ENCODE measurements at places on chromosomes 6 and 20.
A peak's percentile ranks its signal among the peaks of the same experiment; 100 is the strongest.

GRCh38 chr20:50514750-50515149, 4.6 kb downstream of the PTPN1 start:
- no peak for DNase-seq

- no peak for DNase-seq
Measured at GRCh38 chr6:160139420-160139851, 17.8 kb downstream of the SLC22A1 start.

DNA sequence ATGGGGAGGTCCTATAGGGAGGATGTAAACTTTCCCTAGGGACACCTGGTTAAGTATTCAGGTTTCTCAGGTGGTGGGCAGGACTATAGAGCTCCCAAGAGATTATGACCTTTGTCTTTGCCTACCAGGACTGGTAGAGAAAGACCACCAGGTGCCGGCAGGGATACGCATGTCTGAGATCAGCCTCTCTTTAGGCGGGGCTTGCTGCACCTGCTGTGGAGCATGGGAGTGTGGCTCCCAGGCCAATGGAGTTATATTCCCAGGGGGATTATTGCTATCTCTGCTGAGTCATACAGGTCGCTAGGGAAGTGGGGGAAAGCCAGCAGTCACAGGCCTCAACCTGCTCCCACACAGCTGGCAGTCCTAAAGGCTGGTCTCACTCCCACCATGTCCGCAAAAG, 280.5 kb upstream of the MMS22L start:
- DNase-seq, result no peak

GRCh38 chr6:90274451-90275030, 22.1 kb downstream of the BACH2 start:
- DNase-seq, result peak; percentile 14

DNA sequence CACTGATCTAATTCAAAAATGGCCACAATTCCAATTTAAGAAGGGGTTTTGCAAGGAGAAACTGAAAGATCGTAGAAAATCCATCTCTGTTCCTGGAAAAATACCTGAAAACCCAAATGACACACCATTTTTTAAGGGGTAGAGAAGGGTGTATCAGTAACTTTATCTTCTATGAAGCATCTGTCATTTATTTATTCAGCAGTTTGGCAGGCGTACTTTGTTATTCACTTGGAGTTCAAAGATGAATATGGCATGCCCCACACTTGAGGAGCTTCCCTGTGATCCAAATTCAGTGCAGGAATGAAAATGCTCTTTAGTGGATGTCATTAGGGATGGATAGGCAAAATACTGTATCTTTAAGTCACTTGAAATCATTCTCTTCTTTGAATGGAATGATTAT, 7.2 kb downstream of the HINT3 start:
- peak; percentile 29 for DNase-seq

GRCh38 chr20:39264506-39265172, 302.5 kb downstream of the DHX35 start:
- peak; percentile 57 for DNase-seq

GRCh38 chr20:58986968-58987517, 6.0 kb downstream of the NELFCD start:
- no peak for DNase-seq

DNA sequence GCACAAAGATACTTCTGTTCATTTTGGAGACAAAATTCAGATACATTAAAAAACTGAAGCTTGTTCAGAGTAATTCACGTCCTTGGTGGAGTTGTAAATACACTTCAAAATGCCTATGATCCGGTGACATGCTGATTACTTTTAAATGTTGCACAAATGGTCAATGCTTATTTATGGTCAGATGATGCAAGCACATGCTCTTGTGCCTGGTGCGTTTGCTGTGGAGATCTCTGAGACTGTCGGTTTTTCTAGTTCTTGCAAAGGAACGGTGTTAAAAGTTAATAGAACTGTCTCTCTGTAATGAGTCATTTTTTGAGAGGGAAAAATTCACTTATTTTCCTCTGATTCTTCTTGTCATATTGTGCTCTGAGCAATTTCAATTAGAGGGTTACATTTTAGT, 45.2 kb upstream of the EDN3 start:
- DNase-seq, result no peak

GRCh38 chr6:13417431-13417830, 70.0 kb downstream of the GFOD1 start:
- DNase-seq, result no peak

- DNase-seq, result no peak
Measured at GRCh38 chr6:163752446-163752845, 337.9 kb downstream of the QKI start.

DNA sequence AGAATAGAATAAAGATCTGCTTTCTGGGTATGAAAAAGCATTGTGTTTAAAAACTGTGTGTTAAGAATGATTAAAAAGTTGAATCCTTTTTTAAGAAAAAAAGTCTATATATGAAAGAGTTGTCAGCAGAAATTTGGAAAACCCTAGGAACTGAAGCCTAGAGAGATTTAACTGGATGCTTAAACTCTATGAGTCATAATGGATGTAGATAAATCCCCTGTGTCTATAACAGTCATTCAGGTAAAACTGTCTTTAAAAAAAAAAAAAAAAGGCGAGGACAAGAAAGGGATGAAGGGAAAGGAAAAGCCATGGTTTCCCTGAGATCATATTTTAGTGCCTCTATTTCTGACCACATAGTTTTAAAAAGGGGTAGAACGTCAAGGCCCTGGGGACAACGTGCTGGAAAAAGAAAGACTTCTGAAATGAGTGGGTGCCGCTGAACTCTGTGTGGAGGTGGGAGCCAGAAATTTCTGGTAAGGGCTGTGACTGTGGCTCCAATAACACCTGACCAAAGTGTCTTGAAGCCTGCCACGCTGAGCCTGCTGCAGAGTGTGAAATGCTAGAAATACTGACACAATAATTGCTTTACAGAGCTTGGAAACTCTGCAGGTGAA, 302.6 kb upstream of the ARID1B start:
- no peak for DNase-seq

- DNase-seq, result no peak
Measured at GRCh38 chr20:44792796-44793195, 17.6 kb downstream of the RIMS4 start.

- DNase-seq, result no peak
Measured at GRCh38 chr6:18284261-18284660, 19.9 kb upstream of the DEK start.

DNA sequence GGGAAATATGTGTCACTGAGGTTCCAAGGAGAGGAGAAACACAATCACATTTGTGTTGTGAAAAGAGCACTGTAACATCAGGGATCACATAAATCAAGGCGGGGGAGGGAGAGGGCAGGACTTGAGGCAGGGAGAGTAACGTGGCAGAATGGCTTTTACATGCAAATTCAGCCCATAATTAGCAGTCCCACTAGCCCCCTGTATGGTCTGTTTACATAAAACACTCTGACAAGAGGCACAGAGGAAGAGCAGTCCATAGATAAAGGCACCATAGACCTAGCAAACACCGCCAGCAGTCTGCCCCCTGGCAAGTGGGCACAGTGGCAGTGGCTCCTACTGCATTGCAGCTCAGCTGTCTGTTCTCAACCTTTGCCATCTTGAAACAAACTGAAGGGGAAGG, 82.7 kb downstream of the LYRM2 start:
- DNase-seq, result no peak

- no peak for DNase-seq
Measured at GRCh38 chr6:7631466-7631865, 41.5 kb downstream of the SNRNP48 start.

GRCh38 chr6:163296835-163297519, 117.5 kb upstream of the QKI start:
- DNase-seq, result no peak

- no peak for DNase-seq
Measured at GRCh38 chr6:162562041-162562440, 165.5 kb downstream of the PRKN start.
